Fibroblast of lung (primary cell): ENCODE measurements at places on chromosomes 3 and 15.

DNA sequence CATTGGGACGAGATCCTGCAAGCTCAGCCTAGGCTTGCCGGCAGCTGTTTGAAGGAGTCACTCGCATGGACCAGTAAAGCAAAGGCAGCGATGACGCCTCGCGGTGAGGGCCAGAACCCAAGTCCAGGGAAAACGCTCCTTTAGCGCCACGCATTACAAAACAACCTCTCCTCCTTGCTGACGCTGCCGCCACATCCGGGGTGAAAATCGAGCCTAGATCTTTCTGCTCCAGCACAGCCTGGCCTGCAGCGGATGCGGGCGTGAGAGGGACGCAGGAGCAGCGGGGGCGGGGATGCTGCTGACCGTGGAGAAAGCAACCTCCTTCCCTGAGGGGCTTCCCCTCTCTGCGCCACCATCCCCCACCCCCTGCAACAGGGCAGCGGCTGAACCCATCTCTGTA is 46.7 kb downstream of the CASR start:
- no peak for DNase-seq

DNA sequence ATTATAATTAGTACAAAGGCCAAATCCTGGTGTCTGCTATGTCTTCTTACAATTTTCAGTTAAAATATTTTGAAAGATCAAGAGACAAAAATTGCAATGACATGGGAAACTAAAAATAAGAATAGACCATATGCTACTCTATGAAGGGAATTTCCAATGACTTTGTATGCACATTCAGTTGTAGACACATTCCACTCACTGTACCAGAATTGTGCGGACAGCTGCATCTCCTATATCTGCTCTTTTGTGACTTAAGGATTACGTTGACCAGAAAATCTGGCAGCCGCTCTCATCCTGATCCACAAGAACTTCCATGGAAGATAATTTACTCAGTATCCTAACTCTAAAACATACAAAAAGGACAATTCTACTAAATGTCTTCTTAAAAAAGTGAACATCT is 493.9 kb upstream of the KCNMB2 start:
- no peak for DNase-seq

GRCh38 chr3:136336329-136337100 is 86.4 kb downstream of the PCCB start:
- peak; percentile 71 for DNase-seq

GRCh38 chr3:5427021-5427420 is 239.5 kb downstream of the EDEM1 start:
- no peak for DNase-seq

GRCh38 chr15:74036271-74037170 is 42.0 kb downstream of the PML start:
- peak; percentile 50 for DNase-seq

DNA sequence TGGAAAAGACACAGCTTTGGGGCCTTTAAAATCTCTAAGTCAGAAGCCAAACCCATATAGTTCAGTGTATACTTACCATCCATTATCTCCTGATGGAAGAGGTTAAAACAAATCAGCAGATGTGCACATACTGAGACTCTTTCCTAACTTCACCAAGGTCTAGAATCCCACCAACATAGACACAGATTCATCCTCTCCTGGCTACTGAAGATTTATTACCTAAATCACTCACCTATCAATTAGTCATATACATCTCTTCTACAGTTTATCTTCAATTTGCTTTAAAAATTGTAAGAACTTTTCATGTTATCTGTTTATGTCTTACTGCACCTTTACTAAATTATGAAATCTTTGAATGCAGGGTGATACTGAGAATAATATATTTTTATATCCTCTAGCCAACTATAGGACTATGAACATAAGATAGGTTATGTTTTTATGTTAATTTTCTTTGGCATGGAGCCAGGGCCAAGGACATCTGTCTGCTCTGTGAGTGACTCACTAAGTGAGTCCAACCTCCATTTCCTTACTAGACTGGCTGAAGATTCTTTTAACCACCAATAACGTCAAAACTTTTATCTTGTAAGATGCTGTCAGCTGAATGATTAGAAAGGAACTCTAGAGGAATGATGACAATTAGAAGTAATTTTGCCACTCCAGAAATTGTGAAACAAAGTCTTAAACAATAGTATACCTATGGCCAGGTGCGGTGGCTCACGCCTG is 397.6 kb downstream of the FOXP1 start:
- peak; percentile 57 for DNase-seq

DNA sequence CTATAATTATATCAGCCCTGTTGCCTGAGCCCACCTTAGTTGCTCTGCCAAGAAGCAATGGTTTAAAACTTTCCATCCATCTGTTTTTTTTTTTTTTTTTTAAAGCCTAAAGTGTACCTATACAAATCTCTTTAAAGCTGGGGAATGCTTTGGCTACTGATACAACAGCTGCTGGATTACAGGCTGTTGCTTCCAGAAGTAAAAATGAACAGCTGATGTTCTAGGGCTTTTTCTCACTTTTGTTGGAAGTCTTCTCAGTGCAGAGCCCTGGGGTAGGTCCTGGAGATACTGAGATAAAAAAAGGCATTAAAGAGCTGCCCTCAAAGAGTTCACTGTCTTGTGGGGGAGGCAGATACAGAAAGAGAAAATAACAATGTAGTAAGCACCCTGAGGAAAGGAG is 218.1 kb downstream of the NLGN1 start:
- no peak for DNase-seq

- DNase-seq: peak; percentile 62
Observed at GRCh38 chr15:50697109-50697797, 10.7 kb upstream of the TRPM7 start.

DNA sequence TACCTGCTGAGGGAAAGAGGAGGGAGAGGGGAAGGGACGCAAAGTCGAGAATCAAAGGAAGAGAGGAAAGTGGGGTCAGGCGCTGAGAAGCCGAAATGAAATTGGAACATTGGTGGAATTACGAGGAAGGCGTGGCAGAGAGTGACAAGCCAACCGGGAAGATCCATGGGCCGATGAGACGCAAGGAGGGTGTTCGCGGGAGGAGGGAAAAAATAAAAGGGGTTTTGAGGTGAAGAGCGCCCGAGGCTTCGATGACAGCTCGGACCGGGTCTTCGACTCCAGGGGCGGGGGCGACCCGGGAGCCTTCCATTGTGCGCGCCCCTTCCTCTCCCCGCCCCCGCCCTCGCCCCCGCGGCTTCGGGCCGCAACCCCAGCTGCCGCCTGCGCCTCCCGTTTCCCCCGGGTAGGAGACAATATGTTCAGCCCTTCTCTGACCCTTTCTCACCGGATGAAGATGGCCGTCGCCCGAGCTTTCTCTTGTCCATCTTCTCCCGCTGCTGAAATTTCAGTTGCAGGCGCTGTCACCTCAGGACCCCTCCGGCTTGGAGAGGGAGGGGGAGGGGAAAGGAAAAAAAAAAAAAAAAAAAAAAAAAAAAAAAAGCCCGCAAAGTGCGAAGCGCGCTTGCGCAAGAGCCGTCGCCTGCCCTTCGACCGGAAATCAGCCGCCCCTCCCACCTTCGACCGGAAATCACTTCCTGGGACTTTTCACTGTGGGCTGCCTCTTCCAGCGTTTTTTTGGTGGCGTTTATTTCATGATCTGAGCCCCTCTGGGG is at the start of gene SENP7:
Gene SENP7, minus strand, starts transcription at position 567 of the 773 bp plus-strand sequence. Its CDS starts 82 bp downstream, at position 485.
- DNase-seq: peak; percentile 79

GRCh38 chr3:31251083-31251482 is 281.6 kb upstream of the STT3B start:
- no peak for DNase-seq

- DNase-seq: no peak
Observed at GRCh38 chr15:100987143-100987542, 68.0 kb downstream of the LRRK1 start.

GRCh38 chr3:191358929-191359328 is 28.6 kb upstream of the UTS2B start:
- DNase-seq: no peak

GRCh38 chr3:194136519-194137007 is 615 bp downstream of the HES1 start:
- no peak for DNase-seq

- DNase-seq: no peak
Observed at GRCh38 chr15:77162872-77163633, 92.1 kb upstream of the TSPAN3 start.

DNA sequence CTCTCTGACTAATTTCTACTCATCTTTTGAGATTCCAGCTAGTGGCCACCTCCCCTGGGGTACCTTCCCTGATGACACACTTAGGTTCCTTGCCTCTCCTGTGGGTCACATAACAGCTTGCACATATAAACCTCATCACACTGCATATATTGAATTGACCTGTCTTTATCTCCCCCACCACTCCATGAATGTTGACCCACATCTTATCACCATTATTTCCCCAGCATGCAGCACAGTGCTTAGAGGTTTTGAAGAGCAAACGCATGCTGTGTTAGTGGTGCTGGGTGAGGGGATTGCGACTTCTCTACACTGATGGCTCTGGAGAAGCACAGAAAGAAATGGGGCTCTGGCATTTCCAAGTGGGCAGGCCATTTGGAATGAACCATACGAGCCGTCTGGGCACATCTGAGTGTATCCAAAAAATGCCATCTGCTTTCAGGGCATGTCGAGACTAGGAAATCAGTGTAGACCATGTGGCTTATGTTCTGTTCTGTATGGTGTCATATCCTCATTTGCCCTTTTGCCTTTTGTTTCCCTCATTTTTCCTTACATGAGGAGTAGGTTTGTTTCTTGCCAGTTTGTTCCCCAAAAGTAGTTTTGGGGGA is 333.2 kb upstream of the TRIM42 start:
- no peak for DNase-seq

DNA sequence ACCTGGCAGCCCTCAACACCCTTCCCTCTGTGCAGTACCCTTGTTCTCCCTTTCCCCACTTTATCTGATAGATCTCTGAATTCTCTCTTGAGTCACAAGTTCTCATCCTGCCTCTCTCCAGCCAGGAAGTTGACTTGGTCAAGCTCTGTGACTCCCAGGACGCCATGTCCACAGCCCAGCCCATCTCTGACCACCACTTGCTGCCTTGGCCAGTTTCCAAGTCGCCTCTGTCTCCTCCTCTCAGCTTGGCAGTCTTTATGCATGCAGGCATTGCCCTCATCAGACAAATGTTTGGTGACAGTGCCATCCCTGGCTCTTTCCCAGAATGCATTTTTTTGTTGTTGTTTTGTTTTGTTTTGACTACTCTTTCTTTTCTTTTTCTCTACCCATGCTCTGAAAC is 25.7 kb downstream of the ZNF35 start:
- no peak for DNase-seq

DNA sequence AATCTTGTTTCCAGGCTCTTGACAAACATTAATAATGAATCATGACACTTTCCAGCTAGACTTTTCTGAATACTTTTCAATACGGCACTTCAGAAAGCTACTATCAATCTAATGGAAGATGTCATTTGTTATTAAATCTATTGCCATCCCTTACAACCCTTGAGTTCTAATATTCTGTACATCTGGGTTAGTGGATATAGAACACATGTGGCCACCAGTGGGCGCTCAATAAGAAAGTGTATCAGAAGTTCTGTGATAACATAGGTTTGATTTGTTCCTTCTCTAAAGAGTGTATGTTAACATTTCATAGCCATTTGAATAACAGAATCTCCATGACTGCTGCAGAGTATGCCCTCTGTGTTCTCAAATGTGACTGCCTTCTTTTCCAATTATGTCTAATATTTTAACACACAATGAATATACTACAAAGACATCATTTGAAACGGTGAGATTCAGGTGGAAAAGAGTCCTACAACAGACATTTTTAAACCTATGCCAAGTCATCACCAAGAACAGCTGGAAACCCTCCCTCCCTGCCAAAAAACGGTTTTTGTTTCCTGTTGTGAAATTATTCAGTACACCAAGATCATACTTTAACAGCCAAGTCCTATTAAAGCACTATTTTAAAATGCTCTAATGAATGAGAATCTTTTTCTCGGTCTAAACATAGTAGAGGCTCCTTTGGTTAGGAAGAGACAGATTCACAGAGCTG is 22.2 kb downstream of the ALDH1A2 start:
- DNase-seq: peak; percentile 17

GRCh38 chr3:70982700-70983140 is 600.8 kb downstream of the FOXP1 start:
- DNase-seq: peak; percentile 93

DNA sequence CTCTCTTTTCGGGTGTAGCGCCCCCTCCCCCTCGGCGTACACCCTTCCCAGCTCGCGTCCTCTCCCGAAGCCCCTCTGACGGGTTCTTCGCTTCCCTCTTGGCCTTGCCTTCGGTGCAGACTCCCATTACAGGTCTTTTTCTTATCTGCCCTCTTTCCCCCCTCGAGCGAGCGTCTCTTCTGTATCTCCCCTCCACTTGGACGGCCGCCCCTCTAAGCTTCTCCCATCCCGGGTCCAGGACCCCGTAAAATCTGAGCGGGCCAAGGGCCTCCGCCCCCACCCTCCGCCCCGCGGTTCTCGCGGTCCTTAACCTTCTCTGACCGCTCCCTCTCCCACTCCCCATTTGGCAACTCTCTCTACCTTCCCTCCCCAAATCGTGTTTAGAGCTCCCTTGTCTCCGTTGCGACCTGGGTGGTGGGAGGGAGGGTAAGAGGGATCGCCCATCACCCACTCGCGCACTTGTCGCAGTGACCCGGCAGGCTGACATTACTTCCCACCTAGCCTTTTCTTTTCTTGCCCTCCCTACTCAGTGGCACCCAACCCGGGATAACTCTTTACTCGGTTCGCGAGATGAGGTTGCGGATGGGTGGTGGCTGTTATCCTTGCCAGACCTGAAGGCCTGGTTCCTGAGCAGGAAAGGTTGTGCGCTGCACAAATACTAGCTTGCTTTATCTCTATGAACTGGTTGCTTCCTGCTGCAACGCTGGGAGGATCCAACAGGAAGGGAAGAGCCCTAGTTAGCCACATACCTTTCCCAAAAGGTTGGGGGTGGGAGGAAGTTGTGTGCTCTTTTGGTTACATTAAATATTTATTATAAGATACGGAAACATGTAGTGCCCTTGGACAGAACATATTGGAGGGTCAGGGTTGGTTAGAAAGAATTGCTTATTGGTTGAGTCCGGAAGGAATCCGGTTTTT is 922 bp downstream of the RAB11A start:
- peak; percentile 38 for DNase-seq

DNA sequence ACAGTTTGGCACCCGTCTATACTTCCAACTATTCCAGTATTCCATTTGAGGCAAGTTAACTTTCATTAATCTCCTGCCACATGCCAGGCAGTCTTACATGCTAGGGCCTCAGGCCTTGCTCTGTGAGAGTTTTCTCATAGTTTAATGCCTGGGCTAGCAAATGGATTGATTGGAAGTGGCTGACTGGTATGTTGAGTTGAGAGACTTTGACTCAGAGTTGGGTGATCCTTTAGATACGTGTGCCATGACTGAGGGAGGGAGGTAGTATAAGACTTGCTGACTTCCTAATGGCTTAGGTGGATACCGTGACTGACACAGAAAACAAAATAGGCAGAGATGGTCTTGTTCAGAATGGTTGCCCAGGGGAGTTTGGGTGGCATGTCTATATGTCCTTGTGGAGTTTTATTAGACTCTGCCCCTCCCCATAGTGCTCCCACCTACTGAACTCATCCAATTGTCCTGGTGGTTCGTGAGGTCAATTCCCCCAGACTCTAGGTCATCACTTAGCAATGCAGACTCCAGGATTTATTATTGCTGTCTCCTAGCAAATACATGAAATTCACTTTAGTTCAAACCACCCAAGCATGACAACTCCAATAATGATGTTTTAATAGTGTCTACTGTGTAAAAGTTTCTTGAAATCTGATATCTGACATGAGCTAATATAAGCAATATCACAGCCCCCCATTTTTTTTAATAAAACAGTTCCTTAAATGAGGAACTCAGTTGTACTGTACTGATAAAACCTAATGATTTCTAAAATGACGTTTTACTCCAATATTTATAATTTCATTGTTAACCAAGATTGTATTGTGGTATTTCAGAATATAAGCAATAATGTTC is 413.9 kb upstream of the MDFIC2 start:
- DNase-seq: no peak
